NCI-H446 treated with DMSO at 0.1 percent for 48 hours (cell line): ENCODE measurements at places on chromosomes 3 and 15.

DNA sequence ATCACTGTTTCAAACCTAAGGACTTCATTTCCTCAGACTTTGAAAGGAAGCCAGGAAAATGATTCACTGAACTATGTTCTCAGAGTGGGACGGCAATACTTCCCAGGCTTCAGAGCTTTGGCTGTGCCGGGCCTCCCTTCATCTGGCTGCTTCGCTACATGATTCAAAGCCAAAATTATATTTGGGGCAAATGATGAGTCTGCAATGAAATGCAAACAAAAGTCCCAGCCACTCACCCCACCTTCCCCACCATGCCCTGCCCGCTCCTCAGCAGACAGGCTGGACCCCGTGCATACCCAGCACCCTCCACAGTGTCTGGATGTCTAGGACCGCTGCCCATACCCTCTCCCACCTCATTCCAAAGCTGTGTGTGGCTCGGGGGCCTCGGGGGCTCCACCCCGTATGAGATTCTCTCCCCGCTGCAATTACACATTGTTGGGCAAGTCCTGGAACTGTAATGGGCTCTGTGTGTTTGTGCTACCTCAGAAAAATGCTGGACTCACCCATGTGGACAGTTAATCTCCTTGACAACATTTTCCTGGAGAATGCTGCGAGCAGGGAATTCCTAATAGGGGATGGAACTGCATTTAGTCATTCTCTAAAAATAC is 32.2 kb downstream of the ATP10A start:
- no peak for DNase-seq

DNA sequence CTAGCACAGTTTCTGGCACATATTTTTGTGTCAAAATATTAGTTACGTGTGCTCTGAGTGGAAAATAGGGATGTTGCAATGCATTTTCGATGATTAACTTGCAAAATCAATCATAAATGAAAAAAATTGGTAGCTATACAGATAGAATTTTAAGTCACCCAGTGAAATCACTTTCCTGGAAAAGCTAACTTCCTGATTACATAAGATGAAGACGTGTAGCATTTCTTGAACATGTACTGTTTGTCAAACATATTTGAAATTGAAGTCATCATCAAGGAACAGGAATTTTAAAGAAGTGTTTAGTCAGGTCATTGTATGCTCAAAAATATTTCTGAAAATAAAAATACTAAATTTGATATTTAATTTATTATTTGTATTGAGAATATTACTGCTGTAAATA is 977.7 kb downstream of the PLOD2 start:
- DNase-seq: no peak

GRCh38 chr3:131324923-131325322 is 56.7 kb upstream of the NUDT16 start:
- DNase-seq: no peak

DNA sequence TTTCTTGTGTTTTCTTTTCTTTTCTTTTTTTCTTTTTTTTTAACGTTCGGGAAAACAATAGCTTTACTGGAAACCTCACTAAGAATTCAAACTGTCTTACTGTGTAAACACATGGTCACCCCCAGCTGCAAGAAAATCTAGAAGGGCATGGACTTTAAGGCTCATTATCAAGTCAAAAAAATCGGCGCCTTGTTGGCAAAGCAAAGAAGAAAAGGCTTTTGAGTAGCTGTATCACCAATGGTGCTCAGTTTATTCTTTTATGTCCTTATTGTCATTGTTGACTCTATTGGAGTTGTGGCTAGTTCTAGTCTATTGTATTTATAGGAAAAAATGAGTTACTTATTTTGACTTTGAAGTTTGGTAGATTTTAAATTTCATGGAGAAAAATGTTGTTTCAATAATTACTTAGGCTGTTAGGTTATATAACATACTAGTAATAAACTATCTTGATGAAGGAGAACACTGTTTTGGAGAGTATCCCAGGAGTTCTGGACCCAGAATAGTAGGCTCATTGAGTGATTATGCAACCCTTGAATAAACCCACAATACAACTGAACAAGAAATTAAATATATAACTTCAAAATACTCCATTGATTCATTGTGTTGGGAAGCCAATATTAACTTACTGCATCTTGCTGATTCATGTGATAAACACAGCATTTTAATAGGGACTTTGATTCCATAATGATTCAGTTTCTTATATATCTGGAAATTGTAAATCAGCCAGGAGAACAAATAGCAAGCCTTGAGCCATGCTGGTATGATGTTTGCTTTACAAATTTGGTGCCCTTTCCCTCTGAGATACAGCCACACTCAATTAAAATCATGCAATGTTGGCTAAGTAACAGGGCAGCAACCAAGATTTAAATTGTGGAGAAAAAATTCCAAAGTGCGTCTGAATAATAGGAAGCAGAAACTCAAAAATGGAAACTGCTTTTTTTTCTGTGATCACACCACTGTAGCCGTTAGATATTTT is 27.8 kb upstream of the GOLIM4 start:
- DNase-seq: peak; percentile 79

DNA sequence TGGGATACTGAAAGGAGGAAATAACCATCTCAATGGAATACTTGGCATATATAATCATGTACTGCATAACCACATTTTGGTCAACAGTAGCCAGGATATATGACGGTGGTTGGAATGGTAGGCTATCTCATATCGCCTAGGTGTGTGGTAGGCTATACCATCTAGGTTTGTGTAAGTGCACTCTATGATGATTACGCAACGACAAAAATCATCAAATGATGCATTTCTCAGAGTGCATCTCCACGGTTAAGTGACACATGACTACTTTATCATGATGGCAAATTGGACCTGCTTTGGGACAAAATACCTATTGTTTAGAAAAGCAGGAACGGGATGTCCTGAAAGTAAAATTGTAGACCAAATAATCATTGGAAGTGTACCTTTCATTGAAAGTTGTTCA is 2.8 kb downstream of the MYZAP start:
- no peak for DNase-seq

DNA sequence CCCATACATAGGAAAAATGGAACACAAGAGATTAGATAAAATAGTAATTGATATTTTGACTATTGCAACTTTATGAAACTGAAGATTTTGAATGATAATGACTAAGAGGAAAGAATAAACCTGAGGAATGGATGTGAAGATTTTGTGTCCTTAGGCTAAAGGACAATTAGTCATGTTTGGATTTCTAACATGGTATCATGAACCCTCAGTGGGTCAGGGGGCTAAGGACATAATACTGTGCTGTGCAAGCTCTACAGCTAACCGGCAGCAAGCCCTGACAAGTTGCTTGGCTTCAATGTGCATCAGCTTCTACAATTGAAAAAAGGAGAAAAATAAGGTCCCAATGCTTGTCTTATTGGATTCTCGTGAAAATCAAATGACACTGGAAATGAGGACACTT is 491.0 kb downstream of the MECOM start:
- DNase-seq: no peak

DNA sequence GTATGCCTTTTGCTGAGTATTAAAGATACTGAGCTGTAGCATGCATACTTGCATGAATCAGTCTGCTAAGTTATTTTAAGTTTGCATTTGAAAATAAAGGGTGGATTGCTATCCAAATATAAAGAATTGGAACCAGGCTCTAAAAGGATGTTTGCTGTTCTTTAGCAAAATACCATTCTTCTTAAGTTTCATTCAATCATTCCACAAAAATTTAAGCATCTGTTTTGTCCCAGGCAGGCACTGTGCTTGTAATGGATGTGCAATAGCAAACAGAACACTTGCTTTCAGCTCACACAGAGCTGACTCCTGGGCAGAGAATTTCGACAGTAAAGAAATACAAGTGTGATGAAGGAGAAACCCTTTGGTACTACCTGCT is 151.1 kb downstream of the PGPEP1L start:
- no peak for DNase-seq

DNA sequence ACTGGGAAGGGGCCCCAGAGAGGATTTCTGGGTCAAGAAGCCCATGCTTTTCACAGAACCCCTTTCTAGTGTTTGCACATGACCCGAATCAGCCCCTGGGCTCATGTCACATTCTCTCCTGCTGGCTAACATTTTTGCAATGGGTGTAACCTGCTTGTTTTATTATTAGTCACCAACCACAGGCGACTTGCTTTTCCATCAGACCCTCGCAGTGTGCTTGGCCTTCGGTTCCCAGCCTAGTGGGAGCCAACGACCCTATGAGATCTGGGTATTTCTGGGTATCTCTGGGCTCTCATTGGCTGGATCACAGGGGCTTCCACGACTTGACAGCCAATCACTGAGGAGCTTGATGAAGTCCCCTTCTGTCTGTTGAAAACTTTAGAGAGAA is 11.0 kb upstream of the FBLN2 start:
- DNase-seq: no peak

- DNase-seq: no peak
These were observed 15.7 kb upstream of the AEN start for GRCh38 chr15:88605189-88606069.

GRCh38 chr15:73110201-73110600 is 57.9 kb downstream of the NEO1 start:
- no peak for DNase-seq
